ENCODE measurements at places on chromosomes 4 and X.

GRCh38 chr4:39976945-39977488 lies 694 bp downstream of the PDS5A start:
- peak; percentile 33 for DNase-seq

DNA sequence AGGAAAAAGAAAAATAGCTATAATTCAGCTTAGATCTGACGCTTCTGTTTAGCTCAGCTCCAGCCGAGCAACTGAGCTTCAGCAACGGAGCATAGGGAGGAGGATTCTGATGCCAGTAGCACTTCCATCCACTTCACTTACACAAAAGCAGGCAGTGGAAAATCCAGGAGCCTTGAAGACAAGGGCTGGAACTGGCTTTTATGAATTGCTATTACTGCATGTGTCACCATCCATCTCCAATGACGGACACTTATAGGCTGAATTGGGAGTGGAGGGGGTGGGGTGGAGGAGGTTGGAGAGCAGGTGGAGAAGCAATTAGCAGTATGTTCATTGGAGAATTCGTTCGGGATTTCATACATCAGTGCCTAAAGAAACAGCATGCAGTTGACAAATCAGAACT lies 15.6 kb downstream of the ENOX2 start:
- DNase-seq = no peak

- DNase-seq = no peak
These were observed 23.7 kb upstream of the CASK start for GRCh38 chrX:41946989-41947612.

DNA sequence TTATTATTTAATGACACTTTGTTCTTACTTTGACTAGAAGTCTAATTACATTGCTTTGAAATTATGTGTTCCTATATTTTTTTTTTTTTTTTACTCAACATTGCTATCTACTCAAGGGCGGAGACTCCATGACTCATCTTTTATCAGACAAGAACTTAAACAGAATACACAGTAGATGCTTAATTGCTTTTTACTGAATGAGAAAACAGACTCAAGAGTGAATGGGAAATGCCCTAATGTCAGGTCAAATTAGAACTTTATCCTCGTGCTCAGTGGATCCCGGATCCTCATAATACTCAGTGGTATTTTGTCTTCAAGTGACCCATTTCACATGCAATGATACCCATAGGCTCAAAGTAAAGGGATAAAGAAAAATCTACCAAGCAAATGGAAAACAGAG lies 954.5 kb upstream of the IGFBP7 start:
- no peak for DNase-seq

DNA sequence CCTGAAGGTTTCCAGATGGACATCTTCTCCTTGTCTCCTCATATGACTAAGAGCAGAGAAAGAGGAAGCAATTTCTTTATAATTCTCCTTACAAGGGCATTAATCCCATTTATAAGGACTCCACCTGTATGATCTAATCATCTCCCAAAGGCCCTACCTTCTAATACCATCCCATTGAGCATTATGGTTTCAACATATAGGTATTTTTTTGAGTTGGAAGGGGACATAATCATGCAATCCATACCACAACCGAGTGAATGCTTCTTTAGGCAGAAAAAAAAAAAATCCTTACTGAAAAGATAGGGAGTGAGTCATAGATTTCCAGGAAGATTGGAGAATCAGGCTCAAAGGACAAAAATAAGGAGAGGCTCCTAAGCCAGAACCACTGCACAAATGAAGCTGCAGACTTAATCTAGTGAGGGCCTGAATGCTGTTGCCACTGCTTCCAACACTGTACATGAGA lies 312.5 kb upstream of the HS3ST1 start:
- no peak for DNase-seq

- no peak for DNase-seq
These were observed 48.4 kb downstream of the PTTG2 start for GRCh38 chr4:38008571-38009021.

GRCh38 chr4:121041307-121042090 lies 30.8 kb downstream of the NDNF start:
- no peak for DNase-seq

- no peak for DNase-seq
These were observed 78.9 kb downstream of the MBNL3 start for GRCh38 chrX:132409780-132410556.

Data from activated CD8-positive, alpha-beta memory T cell treated with anti-CD3 and anti-CD28 coated beads for 4 hours (primary cell).